ENCODE measurements at places on chromosomes 4 and X.

DNA sequence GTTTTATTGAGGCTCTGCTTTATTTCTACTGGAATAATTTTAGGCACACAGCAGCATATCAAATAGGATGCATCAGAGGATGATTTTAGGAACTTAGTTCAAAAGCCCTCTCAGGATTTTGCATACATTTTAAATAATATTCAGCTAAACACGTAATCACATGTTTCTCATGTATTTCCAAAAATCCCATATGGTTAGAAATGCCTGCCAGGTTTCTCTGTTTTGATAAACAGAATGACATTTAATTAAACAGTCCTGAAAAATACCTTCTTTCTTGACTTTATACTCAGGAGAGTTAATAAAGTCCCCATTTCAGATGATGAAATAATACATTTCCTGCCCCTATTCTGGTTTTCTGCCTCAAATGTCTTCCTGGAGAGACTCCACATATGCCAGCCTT lies 86.5 kb upstream of the AMELX start:
- no peak for DNase-seq

DNA sequence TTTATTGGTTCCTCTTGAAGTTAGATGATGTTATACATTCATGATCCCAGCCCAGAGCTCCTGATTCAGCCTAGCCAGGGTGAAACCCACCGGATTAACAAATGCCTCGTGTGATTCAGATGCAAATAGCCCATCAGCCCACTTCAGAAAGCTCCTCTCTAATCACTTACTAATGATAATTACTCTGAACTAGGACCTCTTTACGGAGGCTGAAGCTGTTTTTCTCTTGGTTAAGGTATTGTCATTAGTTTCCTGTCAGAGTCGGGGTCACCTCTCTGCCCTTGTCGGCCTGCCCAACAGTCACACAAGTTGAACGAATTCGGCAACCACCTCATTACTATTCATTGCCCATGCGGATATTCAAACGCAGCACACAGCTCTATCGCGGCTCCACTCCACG lies 36.6 kb downstream of the ZFP42 start:
- DNase-seq = no peak

GRCh38 chr4:38411092-38411491 lies 252.9 kb upstream of the KLF3 start:
- DNase-seq = no peak

- no peak for DNase-seq
These were observed 55.5 kb upstream of the NYX start for GRCh38 chrX:41391606-41392005.

DNA sequence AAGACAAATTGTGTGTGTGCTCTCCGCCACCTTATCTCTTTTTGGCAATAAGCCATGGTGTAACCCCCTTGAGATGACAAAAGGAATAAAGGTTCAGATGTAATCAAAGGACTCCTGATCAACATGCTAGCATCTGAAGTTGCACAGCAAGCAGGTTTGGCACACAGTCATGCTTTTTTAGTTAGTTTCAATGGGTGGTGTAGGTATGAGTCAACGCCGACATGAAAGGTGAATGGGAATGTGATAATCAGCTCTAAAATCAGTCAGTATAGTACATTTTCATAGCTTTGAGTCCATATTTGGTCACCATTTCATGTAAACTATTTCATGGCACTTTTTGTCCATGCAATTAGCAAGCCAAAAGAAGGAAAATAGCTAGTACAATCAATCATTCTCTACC lies 50.4 kb upstream of the ETNPPL start:
- DNase-seq = no peak

DNA sequence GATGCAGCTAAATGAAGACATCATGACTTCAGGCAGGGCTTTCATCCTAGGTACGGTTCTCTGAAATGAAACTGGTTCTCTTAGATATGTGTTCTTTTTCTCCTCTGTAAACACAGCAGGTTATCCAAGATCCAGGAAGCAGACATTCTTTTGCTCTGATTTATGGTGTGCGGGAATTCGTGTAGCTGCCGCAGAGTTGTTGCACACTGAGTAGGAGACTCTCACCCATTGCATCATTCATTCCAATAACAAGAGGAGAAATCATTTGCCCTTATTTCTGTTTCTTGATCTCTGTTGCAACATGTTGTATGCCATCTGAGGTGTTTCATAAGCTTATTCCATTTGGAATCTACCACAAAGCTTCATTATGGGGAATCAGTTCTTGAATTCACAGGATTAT lies 133.6 kb upstream of the VCX2 start:
- no peak for DNase-seq
